NCI-H446 treated with DMSO at 0.1 percent for 48 hours (cell line): ENCODE measurements at places on chromosomes 2 and 18.

DNA sequence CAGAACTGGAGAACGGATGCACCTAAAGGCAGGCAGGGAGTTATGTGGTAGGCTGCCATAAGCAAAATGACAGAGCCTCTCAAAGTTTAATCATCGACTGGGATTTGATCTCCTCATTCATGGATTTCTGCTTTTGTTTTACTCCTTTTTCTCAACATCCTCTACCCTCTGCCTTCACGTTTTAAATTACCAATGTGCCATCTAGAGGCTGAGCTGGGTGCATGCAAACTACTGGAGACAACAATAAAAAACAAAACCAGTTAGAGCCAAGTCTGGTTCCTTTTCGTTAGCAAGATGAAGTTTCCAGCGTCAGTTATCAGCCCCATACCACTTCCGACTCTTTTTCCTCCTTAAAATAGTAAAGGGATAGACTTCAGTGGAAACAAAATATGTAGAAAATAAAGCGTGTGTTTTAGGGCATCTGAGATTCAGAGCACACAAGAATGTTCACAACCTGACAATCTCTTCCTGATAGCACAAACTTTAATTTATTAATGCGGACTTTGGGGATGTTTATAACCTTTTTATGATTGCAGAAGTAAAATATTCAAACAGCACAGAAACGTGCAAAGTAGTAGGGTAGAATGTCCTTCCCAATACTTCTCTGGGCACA is 117.0 kb downstream of the LAMA1 start:
- DNase-seq, result no peak

DNA sequence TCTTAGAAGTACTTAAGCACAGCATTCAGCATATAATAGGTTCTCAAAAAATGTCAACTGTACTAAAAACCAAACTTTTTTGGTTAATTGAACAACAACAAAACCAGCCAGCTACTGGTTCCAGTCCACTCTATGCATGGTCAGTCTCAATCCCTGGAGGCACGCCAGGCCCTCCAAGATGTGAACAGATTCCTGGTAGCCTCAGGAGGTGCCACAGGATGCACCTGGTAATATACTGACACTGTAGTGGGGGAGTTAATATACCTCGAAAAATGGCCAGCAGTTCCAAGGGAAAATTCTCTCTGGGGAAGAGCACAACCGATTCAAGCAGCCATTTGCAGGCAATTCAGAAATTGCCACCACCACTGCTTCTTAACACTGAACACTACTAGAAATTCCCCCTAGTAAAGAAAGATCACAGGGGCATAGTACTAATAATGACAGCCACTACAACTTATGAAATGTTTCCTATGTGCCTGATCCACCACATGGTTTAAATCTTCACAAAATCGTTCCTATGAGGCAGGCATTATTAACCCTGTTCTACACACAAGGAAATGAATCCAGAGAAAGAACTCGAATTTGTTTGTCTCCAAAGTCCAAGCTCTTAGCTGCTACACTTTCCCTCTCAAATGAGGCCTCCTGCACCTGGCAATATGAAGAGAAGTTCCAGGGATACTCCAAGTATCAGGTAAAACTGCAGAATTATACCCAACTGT is 3.4 kb downstream of the MGAT4A start:
- no peak for DNase-seq

DNA sequence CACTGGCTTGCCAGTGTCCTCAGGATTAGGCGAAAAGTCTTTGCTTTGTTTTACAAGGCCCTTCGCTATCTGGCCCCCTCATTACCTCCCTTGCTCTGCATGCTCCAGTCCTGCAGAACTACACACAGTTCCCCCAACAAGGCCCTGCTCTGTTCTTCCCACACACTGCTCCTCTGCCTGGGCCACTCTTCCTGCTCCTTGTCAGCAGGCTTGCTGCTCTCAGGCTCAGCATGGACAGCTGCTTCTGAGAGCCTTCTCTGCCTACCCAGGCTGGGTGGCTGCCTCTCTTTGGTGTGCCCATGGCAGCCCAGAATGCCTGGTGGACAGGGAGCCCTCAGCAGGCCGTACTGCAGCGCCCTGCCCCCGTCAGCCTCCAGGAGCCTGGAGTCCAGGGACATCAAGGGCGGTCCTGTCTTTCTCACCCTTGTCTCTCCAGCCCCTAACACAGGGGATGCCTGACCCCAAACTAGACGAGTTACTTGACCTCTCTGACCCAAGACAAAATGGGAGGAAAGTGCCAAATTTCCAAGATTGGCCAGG is 111.1 kb downstream of the MSH2 start:
- no peak for DNase-seq

DNA sequence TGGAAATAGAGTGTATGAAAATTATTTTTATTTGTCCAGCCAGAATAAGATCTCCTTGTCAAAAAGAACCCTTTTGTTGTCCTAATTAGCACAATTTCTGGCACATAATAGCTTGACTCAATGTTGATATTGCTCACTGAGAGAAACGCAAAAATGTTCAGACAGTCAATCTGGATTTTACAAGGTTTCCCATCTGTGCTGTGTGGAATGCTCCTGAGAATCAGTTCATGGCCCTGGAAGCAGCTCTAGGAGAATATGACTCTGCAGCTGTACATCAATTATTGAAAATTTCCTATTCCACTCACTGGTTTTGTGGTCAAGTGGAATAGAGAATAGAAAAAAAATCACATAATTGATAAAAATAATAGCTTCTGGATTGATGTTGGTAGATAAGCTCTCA is 1582.9 kb upstream of the NXPH2 start:
- no peak for DNase-seq

DNA sequence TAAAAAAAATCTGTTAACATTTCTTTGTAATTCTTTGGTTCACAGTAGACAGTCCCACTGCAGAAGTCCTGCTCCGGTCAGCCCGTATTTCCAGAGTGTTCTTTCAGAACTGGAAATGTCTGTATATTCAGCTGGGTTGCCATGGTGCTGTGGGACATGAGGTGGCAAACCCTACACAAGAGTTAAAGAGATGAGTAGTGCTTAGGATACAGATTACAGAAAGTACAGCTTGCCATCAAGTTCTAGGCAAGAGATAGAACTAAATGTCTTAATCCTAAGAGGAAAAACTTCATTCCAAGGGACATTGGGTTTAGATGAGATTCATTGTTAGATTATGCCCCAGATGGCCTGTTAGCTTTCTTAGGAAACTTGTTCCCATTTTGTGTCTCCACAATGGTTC is 60.1 kb downstream of the FMNL2 start:
- DNase-seq, result no peak

- no peak for DNase-seq
These were observed 71.0 kb downstream of the PRKCE start for GRCh38 chr2:45722477-45722876.

GRCh38 chr2:191446910-191447309 is 201.7 kb downstream of the MYO1B start:
- DNase-seq, result no peak

GRCh38 chr2:12352889-12353288 is 363.8 kb upstream of the TRIB2 start:
- no peak for DNase-seq

- DNase-seq, result peak; percentile 24
These were observed 1134.8 kb upstream of the ZEB2 start for GRCh38 chr2:145654746-145655145.

- DNase-seq, result no peak
These were observed 99.4 kb upstream of the EPHA4 start for GRCh38 chr2:221671515-221671914.

GRCh38 chr2:20018601-20019152 is 6.2 kb upstream of the MATN3 start:
- DNase-seq, result no peak

DNA sequence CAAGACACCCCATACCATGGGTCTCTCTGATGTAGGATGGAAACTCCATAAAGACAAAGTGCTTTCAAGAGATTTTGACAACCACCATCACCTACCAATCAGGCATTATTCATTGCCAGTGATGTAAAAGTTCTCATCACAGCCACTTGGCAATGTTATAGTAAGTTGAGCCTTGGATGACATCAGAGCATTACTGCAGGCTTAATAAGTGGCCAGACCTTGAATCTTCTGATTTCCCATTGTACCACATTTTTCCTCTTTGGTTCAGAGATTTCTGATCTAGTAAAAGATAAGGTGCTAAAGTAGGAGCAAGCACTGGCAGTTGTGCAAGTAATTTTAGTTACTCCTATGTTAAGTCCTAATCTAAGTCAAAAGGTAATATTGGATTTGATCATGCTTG is 36.5 kb downstream of the OSR1 start:
- no peak for DNase-seq

DNA sequence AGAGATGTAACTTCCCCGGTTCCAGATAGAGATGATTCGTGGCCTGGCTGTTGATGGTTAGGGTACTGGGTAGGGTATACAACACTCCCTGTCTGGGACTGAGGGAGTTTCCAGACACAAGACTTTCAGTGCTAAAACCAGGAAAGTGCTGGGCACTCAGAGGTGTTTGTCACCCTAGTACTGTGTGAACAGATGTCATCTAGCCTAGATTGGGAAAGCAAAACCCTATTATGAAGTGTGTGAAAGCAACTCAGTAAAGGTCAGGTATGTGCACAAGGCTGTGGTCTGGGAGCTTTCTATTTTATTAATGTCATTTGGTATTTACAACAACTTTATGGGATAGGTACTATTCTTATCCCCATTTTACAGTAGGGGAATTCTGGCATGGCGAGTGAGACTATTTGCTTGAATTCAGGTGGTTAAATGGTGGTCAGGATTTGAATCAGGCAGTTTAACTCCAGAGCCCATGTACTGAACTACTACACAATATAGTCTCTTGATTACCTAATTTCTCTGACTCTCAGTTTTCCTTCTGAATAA is 2.6 kb downstream of the BZW1 start:
- DNase-seq, result no peak

DNA sequence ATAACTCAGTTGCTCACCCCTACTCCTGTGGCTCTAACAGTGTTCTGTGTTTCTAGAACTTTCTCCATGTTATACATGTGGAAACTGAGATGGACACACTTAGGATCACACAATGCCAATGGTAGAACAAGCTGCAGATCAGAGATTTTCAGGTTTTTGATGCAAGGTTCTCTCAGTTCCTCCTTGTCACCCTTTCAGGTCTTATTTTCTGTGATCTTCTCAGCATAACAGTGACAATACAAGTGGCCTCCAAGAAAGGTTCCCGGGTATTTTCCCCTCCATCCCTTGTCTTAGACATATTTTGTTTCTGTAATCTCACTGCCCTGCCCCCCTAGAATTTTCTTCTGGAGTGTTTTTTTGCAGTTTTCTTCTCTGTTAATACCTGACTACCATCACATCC is 6.2 kb upstream of the MGAT5 start:
- DNase-seq, result no peak

- DNase-seq, result no peak
These were observed 226.5 kb downstream of the PID1 start for GRCh38 chr2:229044581-229044980.

DNA sequence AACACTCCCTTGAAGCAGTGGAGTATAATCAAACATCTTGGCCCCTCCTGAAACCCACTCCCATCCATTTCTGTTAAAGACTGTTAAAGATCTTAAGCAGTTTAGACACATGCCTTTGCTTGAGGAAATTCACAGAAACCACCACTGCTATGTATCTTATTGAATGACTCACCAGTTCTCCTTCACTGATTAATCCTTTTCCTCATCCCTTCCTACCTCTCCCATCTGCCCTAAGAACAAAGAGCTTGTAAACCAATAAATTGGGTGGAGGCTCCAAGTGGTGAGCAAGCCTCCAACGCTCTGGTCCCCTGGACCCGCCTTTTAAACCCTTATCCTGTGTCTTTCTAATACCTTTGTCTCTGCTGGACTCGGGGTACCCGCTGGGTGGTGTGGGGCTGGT is 746.1 kb downstream of the LRP1B start:
- DNase-seq, result no peak

- no peak for DNase-seq
These were observed 122.2 kb downstream of the FSHR start for GRCh38 chr2:49032126-49032525.

GRCh38 chr18:55124078-55124763 is 165.0 kb upstream of the CCDC68 start:
- no peak for DNase-seq

GRCh38 chr18:37529863-37530262 is 35.7 kb downstream of the CELF4 start:
- no peak for DNase-seq

DNA sequence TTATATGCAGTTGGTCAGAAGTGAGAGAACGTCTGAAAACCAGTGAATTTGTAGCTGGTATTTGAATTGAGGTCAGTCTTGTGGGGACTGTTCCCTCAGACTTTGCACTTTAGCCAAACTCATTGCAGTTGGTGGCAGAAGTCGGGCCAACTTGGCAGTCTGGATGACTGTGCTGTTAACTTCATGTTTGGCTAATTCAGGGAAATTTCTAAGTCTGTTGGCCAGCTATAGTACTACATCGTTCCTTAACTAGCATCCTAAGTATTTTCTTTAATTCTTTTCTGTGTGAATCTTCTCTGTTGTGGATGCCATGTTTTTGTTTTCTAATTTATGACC is 806.8 kb upstream of the GCFC2 start:
- DNase-seq, result no peak

- no peak for DNase-seq
These were observed 380.6 kb upstream of the REG3G start for GRCh38 chr2:78644854-78645253.

- no peak for DNase-seq
These were observed 23.2 kb downstream of the RNF152 start for GRCh38 chr18:61869636-61870035.

DNA sequence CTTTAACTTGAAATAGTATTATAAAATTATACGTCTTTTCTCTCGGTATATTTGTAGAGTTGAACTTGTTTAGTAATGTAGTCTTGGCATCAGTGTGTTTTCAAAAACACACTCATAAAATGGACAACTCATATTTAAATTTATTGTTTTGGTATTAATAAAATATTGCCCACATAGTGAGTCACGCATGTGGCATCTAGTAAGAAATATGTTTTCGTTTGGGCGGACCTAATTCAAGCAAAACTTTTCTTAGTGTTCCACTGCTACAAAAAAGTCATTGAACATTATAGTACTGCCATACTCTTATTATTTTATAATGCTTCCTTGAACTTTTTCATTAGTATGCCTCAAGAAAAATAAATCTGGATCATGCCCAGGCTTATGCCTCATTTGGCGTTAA is 31.1 kb upstream of the FAM237A start:
- no peak for DNase-seq

DNA sequence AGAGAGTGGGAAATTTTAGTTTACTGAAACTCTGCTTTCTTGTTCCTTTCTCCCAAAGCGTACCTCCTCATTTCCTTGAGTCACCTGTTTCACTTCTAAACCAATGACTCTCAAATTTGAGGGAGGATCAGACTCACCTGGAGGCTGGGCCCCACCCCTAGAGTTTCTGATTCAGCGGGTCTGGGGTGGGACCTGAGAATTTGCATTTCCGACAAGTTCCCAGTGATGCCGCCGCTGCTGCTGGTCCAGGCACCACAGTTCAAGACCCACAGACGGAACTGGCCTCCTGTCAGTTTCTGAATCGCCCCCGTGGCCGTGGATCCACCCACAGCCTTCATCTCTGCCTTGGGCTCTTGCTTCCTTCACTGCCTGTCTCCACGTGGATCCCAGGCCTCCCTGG is 44.9 kb upstream of the PELI1 start:
- DNase-seq, result no peak

DNA sequence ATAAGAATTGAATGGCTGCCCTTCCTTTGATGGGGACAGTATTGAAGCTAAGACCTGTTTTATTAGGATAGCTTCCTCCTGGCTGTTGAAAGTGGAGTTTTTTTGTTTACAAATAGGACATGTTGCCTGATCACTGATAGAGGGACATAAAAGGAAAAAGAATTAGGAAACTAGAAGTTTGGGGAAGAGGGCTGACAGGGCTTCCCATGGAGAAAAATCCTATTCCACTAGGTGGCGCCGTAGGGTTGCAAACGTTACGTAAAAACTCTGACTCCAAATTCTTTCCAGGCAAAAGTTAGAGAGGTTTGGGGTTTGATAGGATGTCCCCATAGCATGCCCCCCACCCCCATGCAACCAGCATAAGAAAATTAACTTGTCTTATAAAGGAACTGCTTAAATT is 11.1 kb upstream of the RBFA start:
- no peak for DNase-seq
